ENCODE measurements at places on chromosomes 11 and 22.

GRCh38 chr11:832529-833113 lies at the start of gene CD151:
Gene CD151, plus strand, starts transcription at chr11:832952. Its CDS starts 3,118 bp downstream, at chr11:836070.
- DNase-seq: peak; percentile 58

GRCh38 chr11:70522593-70523311 lies 124.4 kb downstream of the CTTN start:
- DNase-seq: no peak

DNA sequence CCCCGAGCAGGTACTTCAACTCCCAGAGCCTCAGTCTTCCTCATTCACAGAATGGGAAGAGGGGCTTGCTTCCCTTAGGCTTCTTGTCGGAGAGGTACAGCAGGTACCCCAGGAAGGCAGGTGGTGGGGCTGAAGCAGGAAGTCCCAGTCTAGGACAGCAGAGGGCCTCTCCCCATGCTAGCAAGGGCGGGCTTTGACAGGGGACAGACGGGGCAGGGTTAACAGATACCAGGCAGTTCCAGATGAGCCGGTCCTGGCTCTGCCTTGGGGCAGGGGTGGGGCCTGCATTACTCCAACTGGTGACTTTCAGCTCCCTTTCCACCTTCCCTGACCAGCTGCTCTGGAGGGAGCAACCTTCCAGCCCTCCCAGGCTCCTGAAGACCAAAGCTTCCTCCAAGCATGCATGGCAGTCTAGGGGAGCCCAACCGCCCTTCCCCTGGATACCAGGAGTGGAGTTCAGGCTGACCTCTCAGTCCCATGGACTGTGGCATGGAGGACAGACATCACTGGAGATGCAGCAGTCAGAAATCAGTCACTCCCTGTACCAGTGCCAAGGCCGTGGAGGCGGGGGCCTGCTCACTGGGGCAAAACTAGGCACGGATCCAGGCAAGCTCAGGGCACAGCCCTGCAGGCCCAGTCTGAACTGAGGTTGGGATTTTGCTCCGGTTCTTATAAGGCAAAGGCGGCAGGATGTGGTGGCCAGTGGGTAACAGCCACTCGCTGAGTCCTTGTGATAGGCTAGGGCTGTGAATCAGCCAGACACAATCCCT lies 60.5 kb downstream of the NAT10 start:
- DNase-seq: no peak

- no peak for DNase-seq
Measured at GRCh38 chr11:22192642-22193347, at the start of gene ANO5. Gene ANO5, plus strand, starts transcription at chr11:22193085. Its CDS starts 408 bp downstream, at chr11:22193493.

GRCh38 chr11:104011044-104011443 lies 25.4 kb upstream of the DDI1 start:
- peak; percentile 44 for DNase-seq

GRCh38 chr22:35218079-35218478 lies 39.2 kb upstream of the HMGXB4 start:
- peak; percentile 46 for DNase-seq

DNA sequence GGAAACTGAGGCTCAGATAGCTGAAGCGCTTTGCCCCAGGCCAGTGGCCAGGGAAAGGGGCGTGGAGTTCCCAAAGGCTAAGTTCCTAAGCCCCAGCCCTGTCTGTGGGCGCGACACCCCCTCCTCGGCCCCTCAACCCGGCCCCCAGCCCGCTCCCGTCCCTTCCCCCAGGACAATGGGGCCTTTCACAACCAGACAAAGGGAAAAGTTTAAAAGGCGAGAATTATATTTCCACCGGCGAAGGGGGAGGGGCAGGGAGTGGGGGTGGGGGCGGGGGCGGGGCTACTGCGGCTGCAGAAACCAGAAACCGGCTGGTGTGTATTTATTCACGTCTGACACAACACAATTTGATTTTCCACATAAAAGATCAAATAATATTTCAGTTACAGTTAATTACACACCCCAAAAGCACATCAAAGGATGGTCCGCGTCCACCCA lies 192.1 kb downstream of the MN1 start:
- DNase-seq: no peak

DNA sequence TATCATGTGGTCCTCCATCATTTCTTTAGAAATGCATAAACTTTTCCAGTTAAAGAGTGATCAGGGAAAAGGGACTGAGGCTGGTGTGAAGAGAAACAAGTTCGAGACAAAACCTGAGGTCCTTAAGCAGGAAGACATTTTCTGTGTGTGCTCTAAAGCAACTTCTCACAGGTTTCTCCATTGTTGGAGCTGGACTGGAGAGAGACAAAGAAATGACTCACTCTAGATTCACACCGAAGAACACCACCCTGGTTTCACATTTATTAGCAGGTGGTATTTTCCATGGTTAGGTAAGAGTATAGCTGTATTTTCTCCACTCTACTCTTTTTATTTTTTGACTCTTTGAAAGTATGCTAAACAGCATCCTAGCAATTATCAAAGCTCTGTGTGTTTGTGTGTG lies 736.4 kb downstream of the KCNA4 start:
- no peak for DNase-seq

DNA sequence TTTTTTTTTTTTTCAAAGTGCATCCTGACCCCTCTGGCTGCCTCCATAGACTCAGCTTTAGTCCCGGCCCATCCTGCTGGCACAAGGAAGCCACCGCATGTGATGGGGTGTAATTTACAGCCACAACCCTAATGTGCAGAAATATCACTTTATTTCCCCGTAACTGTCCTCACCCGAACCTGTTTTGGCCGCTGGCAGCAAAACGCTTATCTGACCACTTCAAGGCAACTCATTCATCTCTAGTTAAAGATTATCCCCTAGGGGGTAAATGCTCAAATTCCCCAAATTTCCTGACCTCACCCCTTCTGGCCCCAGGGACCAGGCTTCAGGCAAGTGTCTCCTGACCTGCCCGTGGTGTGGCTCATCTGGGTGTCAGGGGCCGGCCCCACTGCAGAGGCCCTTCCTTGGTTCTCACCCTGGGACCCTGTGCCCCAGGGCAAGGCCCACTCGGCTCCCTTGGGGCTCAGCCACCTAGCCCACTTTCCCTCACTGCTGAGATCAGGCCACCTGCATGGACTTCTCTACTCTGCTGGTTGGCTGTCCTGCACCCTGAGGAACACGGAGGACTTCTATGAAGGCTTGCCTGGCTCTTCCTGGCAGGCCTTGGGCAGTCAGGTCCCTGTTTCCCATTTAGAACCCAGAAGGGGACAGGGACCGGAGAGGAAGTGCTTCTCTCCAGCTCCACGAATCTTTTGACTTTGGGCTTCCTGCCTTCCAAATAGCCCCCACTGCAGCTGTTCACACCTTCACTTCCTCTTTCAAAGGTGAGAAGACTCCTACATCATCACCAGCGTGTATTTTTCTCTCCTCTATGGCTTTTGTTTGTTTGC lies 53.3 kb downstream of the WNT11 start:
- no peak for DNase-seq

DNA sequence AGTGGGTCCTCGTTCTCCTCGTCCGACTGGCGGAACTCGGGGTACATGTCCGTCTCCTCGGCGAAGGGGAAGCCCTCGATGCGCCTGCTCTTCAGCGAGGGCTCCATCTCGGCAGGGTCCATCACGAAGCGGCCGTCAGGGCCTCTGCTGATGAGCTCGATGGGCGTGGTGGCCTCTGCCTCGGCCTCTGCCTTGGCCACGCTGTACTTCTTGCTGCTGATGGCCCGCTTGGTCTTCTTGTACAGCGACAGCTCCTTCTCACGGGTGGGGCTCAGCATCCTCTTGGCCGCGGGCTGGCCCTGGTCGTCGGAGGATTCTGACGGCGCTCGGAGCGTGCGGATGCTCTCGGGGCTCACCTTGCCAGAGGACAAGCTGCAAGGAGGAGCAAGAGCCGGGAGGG lies 35.7 kb downstream of the IGSF9B start:
- DNase-seq: no peak

- no peak for DNase-seq
Measured at GRCh38 chr11:17476317-17477083, at the start of gene ABCC8. Gene ABCC8, minus strand, starts transcription at chr11:17476845. Its CDS starts 69 bp downstream, at chr11:17476776.

DNA sequence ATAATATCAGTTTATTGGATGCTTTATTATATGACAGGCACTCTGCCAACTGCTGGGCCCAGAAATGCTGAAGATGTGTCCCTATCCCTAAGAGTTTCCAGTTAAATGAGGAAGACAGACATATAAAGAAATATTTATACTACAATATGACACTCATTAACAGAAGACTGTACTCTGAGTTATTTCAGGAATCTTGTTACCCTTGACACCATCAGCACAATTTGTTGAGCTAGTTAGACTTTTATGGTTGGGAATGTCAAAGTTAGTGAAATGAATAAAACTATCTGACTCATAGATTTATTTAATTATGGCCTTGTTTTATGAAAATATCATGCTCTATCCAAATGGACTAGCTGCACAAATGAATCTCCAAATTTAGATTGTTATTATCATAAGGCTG lies 25.6 kb upstream of the MSANTD4 start:
- DNase-seq: peak; percentile 10

- DNase-seq: peak; percentile 68
Measured at GRCh38 chr11:27427183-27427980, 45.2 kb downstream of the LGR4 start.

DNA sequence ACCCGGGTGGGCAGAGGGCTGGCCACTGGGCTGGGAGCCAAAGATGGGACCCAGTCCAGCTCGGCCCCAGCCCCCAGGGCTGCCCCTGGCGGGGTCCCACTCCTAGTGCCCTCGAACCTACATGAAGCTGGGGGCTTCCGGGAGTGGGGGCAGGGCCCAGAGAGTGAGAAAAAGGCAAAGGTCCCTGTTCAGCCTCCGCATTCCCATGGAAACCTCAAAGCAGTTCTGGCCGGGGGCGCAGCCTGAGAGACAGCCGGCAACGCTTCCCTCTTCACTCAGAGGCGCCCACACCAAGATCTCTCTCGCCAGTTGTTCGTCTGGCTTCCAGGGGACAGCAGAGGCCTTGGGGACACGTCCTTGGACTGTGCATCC lies 22.4 kb upstream of the ARHGAP8 start:
- DNase-seq: no peak

DNA sequence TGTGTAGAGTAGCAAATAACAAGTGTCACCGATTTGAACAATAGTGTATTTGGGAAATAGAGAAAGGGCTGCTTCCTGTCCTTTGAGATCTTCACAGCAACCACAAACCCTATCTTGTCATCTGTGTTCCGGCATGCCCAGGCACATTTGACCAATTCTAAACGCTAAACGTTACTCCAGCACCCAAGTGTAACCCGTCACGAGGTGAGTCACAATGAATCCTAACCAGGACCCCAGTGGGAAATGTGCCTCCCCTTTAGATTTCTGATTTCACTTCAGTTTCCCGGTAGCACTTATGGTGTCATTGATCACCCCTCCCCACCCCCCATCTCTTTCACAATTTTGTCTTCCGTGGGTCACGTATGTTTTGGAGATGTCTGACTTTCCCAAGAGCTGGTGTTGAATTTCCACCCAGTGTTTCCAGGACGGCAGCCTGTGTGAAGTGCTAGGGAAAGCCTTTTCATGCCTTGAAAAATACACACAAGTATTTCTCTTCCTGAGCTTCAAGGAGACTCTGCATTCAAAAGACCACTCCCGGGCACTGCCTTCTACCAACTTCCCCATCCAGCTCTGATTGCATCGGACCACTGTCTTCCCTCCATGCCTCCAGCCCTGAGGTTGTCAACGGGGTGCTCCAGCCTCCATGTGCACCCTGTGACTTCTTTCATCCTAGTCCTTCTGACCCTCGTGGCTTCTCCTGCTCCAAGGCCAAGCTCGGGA lies 10.5 kb upstream of the C11orf24 start:
- DNase-seq: no peak

DNA sequence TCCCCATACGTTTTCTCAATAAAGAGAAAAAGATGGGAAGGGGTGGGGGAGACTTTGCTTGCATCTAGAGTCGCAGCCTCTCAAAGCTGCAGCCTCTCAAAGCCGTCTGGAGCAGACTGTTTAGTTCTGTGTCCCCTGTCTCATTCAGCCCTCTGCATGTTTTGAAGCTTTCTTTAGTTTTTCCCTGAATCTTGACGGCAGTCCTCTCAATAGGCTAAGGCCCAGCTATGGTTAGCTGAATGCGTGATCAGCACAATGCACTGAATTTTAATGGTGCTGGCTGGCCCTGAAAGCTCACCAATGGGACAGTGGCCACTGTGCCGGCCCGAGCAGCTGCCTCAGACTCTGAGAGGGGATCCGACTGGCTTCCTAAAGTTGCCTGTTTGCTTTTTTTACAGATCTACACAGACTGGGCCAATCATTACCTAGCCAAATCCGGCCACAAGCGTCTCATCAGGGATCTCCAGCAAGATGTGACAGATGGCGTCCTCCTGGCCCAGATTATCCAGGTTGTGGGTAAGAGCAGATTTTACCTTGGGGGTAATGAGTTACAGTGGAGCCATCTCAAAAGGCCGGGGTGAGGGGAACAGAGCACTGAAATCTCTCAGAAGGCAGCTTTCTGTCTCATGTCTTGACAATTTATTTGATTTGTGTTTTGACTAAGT lies 119.6 kb downstream of the NAV2 start:
- no peak for DNase-seq

GRCh38 chr11:47003180-47003877 lies 66.8 kb downstream of the CSTPP1 start:
- DNase-seq: no peak

DNA sequence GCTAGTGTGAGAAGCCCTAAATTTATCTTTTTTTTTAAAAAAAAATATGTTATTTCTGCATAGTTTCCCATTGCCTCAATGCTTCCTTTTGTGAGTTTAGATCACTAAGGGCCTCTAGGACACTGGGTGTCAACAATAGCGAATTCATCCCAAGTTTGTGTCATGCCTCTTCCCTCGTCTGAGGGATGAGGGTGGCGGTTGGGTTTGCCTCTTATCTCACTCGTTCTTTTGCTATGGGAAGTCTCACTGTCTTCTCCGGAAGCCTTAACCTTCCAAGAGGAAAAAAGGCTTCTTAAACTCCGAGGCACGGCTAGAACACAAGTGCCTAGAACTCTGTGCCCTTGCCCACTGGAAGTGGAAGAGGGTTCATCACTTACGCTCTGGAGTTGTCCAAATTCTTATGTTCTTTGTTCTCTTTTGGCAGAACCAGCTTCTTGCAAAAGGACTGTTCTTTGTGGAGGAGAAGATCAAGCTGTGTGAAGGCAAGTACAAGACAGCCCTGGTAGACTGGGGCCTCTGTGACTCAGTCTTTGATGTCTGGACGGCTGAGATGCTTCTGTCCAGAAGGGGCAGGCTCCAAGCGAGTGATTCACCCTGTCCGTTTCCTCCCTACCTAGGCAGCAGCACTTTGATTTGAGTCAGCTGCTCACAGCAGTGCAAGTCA lies 78.5 kb downstream of the TRAF6 start:
- peak; percentile 89 for DNase-seq

DNA sequence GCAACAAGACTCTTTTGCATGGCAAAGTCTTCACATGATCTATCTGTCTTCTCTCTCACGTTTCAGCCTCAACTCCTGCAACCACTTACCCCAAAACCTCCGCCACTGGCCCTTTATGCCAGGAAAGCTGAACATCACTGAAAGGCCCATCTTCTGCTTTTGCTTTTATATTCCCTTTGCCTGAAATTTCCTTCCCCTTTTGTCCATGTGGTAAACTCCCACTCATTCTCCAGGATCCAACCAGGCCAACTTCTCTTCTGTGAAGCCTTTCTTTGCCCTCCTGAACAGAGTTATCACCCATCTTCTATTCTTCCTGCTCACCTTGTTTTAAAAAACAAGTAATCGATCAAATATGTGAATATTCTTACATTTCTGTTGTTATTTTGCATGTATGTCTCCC lies 117.8 kb downstream of the WNT11 start:
- DNase-seq: no peak
